Kidney tubule cell (primary cell): ENCODE measurements at places on chromosomes 7 and 10.

DNA sequence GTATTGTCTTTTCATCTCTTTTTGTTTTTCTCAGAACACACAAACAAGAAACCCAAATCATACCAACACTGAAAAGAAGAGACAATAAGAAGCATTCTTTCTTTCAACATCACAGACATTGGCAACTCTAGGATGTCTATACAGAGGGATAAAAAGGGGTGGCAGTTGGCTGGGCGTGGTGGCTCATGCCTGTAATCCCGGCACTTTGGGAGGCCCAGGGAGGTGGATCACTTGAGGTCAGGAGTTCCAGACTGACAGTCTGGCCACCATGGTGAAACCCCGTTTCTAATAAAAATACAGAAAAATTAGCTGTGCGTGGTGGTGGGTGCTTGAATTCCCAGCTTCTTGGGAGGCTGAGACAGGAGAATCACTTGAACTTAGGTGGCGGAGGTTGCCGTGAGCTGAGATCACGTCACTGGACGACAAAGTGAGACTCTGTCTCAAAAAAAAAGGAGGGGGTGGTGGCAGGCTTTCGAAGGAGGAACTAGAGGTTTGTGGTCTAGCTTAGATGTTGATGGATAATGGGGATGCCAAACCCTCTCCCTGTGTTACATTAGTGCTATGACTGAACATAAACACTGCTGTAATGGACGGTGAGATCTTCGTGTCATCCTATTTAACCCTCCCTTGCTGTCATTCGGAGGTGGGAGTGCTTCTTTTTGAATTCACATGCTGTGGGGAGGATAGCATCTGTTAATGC, 9.4 kb downstream of the CNNM2 start:
- DNase-seq, result no peak

DNA sequence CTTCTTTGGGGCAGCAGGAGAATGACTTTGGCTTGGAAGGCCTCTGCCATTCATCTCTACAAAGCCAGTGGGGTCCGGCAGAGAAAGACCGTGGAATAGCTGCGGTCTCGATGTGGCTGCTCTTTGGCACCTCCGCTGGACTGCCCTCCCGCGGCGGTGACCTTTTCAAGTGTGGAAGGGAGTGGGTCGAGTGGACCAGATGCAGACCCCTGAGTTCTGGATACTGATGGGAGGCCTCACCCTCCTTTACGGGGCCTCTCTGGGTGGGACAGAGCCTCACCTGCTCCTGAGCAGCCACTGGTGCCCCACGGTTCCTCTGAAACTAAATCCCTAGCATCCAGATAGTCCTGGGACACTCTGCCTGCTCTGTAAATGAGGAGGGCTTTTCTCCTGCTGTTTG, 113.1 kb downstream of the NT5C2 start:
- DNase-seq, result no peak

GRCh38 chr7:76037310-76037709, 10.5 kb downstream of the STYXL1 start:
- DNase-seq, result peak; percentile 82

- DNase-seq, result no peak
Measured at GRCh38 chr10:69815104-69815503, 13.4 kb downstream of the COL13A1 start.

GRCh38 chr10:130707389-130707979, 571.3 kb downstream of the GLRX3 start:
- no peak for DNase-seq

- DNase-seq, result peak; percentile 79
Measured at GRCh38 chr7:867406-868188, 8.8 kb upstream of the GET4 start.

GRCh38 chr10:46514431-46514861, 42.0 kb downstream of the GPRIN2 start:
- no peak for DNase-seq

DNA sequence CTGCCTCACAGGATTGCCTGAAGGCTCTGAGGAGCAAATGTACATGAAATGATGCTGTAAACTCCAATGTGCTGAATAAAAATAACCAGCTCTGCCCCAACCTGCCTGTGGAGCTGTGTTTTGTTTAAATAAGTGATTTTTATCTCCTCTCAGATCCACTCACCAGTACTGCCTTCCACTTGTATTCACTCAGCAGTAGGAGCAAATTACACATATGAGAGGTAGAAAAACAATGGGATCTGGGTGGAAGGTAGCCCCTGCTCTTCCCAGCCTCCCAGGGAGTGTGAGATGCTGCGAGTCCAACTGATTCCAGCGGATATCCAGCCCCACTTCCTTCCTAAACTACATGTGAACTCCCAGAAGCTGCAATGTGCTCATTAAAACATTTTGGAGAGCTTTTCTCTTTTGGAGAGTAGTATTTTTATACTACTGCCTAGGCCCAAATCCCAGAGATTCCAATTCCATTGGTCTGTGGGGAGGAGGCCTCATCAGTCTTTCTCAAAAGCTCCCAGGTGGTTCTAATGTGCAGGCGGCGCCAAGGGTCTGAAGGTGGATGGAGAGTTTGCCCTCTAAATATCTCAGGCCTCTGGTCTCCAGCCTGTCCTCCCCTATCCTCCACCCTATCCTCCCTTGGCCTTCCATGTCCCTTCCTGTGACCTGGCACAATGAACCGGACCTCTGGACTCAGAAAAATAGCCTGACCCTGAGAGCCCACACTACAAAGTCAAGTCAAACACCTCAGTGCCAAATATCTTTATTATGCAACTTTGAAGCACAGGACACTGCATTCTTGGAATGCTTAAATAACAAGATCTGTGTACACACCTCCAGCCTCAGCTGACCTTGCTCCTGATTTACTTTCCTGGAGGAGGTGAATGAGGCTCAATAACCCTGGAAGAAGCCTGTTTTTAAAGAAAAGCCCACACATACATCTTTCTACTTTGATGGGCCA, 46.2 kb downstream of the CPVL start:
- DNase-seq, result peak; percentile 14

DNA sequence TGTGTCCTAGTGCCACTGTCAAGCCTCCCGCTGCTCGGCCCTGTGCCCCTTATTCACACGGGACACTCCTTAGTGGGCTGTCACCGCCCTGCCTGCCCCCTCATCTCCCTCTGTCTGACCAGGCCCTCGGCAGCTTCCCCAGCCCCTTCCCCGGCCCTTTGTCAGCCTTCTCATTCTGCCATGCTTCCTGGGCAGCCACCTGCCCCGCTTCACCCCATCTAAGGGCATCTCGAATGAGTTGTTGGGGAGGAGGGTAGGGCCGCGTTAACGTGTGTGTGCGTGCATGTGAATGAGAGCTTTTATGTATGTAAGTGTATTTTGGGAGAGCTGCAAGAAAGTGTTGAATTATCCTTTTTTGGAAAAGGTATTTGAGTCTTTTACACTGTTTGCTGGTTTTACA, 49.7 kb downstream of the GTF2I start:
- no peak for DNase-seq

GRCh38 chr7:70986297-70986696, 145.6 kb upstream of the GALNT17 start:
- DNase-seq, result no peak

DNA sequence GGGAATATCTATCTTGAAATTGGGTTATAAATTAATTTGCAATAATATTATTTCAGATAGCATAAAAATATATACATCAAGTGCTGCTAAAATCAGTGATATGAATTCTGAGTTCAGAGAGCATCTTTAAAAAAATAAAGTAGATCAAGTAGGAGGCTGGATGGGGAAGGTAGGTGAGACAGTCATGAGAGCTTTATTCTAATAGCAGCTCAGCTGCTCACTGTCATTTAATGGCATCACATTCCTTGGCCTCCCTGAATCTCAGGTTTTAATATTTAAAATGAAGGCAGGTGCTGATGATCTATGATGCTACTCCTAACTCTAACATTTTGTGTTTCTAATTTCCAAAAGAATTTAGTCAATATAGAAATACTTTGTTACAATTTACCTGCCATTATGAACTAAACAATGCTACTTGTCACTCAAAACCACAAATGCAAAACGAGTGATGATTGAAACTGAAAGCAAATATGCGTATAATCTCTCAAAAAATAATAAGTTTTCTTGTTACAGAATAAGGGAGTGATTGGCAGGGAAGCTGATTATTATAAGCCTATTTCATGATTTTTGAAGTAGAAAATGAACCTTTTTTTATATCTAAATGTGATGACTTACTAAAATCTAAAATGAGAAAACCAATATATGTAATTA, 147.6 kb upstream of the CSTF2T start:
- DNase-seq, result no peak

- DNase-seq, result no peak
Measured at GRCh38 chr7:34016876-34017275, 111.5 kb downstream of the BMPER start.

DNA sequence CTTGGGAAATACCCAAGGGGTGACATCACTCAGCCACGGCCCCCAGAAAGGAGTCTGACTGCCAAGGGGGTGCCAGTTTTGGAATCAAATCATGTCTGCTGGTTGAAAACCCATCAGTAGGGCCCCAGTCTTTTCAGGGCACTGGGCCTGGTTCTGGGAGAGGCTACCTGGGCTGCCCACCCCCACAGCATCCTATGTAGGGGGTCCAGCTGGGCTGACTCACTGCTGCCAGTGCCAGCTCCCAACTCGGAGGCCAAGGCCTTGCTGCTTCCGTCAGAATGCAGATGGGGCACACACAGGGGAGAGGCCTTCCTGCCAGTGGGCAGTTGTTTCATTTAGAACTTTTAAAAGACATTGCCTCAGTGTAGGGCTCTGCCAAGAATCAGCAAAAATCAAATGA, 39.5 kb upstream of the DMBT1 start:
- DNase-seq, result no peak

DNA sequence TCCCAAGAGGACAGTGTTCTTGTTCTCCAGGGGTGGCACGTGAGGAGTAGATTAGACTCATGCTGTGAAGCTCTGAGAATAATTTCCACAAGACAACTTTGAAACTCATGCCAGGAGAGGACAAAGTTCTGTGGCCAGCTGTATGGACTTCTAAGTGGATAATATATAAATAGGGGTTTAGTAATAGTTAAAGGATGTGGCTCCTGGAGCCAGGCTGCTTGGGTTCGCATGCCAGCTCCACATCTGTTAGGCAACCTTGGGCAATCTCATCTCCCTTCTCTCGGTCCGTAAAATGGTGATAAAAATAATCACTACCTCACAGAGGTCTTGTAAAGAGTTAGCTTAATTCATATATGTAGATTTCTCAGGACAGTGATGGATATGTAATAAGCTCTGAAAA, 35.8 kb downstream of the ACSL5 start:
- DNase-seq, result no peak

GRCh38 chr10:26481315-26481692, 43.2 kb downstream of the APBB1IP start:
- no peak for DNase-seq

GRCh38 chr10:114458955-114459354, 54.7 kb upstream of the AFAP1L2 start:
- peak; percentile 66 for DNase-seq

- DNase-seq, result no peak
Measured at GRCh38 chr7:133674079-133674763, 421.3 kb downstream of the EXOC4 start.

DNA sequence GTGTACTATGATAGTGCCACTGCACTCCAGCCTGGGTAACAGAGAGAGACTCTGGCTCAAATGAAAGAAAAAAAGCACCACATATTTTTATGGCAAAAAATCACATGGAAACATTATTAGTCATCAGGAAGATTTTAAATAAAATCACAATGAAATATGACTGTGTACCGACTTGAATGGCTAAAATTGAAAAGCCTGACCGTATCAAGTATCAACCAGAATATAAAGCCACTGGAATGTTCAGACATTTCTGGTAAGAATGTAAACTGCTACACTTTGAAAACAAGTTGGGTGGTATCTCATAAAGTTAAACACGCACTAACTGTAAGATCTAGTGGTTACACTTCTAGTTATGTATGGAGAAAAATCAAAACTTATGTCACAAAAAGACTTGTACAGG, 306.7 kb upstream of the MBL2 start:
- DNase-seq, result no peak

DNA sequence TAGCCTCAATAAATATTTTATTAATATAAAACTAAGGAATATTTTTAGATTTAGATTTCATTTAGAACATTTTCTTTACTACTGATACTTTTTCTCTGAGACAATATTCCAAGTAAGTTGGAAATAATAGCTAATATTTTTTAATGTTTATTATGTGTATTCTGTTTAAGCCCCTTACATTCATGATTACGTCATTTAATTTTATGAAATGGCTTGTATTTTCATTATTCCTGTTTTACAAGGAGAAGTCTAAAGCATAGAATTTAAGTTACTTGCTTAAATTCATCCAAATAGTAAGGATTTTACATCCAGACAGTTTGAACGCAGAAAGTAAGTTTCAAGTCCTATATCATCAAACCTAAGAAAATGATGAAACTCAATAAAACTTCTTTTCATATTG, 6.1 kb downstream of the DGKB start:
- DNase-seq, result no peak

DNA sequence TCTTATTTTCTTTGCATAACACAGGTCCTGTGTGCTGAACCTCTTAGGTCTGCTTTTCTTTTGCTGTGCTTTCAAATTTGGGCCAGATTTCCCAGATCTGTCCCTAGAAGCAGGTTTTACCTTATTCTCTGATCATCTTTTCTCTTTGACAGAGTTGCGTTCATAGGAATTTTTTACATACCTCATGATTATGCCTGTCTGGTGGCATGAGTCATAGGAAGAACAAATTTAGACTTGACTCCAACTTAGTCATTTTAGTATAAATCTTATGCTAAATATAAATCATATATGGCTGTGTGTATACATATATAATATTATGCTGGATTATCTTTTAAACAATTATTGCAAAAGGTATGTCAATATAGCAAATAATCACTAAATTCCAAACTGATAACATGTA, 1038.9 kb downstream of the GRM8 start:
- DNase-seq, result no peak

GRCh38 chr7:77330169-77330882, 85.8 kb downstream of the GSAP start:
- peak; percentile 60 for DNase-seq

DNA sequence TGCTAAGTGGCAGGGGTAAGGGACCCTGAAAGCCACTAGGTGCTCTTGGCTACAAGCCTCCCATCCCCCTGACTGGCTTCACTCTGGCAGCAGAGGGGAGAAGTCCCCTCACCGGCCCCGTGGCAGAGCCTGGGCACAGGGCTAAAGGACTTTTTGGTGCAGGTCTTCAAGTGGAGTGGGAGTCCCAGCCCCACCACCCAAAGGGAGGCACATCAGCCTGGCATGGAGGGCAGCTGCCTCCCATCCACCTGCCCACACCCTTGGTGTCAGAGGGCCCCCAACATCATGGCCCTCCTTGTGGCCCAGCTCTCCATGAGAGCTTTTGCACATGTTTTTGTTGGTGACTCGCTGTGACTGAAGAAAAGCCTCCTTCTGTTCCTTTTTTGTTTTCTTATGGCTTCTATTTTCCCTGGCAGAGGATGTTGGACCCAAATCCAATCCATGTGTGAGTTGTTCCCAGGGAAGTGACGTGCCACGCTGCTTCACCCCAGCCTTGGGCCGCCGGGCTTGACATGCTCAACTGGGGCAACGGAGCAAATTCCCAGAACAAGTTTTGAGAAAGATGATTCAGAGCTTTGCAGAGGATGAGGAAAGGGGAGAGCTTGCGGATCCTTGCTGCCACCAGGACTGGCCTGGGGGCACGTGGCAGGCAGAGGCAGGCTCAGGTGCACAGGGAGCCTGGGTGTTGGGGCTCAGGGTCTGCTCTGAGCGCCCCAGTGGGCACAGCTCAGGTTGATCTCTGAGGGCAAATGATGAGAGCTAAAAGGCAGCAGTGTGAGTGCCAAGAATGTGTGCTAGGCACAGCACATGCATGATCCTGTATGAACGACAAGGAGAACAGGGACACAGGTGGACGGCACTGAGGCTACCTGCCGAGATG, 1.9 kb upstream of the AEBP1 start:
- DNase-seq, result peak; percentile 44

GRCh38 chr10:20890009-20890408, 7.1 kb downstream of the NEBL start:
- no peak for DNase-seq

GRCh38 chr10:5544216-5544805, 19.6 kb downstream of the CALML3 start:
- no peak for DNase-seq
